Myocyte (in vitro differentiated cells): ENCODE measurements at places on chromosomes 3 and 15.

- no peak for DNase-seq
Observed at GRCh38 chr3:37126856-37127255, 47.5 kb downstream of the LRRFIP2 start.

DNA sequence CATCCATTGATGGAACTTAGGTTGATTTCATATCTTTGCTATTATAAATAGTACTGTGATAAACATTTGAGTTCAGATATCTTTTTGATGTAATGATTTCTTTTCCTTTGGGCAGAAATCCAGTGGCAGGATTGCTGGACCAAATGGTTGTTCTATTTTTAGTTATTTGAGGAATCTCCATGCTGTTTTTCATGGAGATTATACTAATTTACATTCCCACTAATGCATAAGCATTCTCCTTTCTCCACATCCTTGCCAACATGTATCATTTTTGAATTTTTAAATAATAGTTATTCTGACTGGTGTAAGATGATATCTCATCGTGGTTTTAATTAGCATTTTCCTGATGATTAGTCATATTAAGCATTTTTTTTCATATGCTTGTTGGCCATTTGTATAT, 144.0 kb upstream of the SUCLG2 start:
- DNase-seq = no peak

DNA sequence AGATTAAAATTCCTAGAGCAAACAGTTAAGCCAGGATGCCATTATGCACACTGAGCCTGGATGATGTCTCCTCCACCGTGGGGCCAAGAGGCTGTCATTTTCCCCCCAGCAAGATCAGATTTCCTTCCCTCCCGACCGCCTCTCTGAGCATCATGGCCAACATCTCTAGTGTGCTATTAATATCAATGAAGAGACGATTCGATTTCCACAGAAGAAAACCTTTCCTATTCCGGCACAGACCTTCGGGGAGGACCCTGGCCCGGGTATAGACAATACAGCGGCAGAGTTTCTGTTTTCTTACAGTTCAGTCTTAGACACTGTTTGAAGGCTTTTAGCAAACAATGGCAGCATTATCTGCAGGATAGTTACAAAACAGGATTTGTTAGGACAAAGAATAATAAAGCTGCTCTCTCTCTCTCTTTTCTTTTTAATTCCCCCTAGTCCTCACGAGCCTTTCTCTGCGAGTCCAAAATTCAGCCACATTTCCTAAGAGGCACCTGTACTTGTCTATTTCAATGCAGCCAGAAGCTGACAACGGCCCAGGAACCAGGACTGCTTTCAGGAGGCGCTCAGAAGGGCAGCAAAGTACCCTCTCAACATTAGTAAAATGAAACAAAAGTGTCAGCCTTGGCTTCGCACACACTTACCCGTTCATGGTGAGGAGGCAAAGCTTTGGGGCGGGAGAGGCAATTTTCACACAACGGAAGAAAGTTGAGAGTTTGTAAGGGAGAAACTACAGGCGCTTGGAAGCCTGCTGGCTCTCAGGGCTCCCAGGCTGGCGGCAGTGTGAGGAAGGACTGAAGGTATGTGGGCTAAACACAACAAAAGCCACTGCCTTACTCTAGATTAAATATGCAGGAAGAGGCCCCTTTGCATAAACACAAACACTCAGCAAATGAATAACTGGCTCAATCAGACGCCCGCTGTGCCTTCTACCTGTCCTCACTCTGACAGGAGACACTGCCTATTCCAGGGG, 278.0 kb downstream of the FOXP1 start:
- DNase-seq = peak; percentile 48

GRCh38 chr3:13881536-13882410, 1.9 kb upstream of the WNT7A start:
- no peak for DNase-seq

DNA sequence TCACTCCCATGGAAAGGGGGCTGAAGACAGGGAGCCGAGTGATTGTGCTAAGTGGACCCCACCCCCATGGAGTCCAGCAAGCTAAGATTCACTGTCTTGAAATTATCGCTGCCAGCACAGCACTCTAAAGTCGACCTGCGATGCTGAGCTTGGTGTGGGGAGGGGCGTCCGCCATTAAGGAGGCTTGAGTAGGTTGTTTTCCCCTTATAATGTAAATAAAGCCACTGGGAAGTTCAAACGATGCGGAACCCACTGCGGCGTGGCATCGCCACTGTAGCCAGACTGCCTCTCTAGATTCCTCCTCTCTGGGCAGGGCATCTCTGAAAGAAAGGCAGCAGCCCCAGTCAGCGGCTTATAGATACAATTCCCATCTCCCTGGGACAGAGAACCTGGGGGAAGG, 10.9 kb upstream of the SRGAP3 start:
- DNase-seq = no peak

DNA sequence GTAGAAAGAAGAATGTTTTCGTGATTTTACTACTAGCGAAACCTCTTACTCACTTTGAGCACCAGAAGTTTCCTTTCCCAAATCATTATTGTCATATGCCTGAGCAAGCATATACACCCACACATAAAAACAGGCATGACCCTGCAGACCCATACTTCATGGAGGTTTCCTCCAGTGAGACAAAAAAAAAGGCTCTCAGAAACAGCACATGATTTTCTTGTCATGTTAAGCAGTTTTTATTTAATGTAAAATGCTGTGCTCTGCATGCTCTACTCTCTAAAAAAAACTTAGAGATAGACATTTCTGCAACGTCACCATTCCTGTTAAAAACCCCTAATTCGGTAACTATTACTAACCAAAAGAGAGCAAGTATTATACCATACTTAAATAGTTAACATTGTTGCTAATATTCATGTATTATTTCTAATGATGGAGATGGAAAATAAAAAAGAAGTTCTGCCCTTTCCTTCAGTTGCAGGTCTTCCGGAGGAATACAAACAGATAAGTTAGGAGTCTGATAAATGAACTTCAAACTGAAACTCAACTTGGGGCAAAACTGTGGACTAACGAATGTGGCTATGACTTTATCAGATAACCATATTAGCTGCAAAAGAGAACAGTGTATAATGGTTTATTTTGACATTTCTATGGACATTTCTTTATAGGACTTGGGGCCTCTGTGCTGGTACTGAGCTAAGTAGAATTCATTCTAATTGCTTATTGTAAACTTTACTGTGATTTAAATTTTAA, 15.9 kb downstream of the CD200R1 start:
- no peak for DNase-seq

GRCh38 chr3:194705761-194706160, 20.1 kb downstream of the FAM43A start:
- DNase-seq = no peak

- no peak for DNase-seq
Observed at GRCh38 chr15:39582977-39583595, 2.2 kb downstream of the THBS1 start.

DNA sequence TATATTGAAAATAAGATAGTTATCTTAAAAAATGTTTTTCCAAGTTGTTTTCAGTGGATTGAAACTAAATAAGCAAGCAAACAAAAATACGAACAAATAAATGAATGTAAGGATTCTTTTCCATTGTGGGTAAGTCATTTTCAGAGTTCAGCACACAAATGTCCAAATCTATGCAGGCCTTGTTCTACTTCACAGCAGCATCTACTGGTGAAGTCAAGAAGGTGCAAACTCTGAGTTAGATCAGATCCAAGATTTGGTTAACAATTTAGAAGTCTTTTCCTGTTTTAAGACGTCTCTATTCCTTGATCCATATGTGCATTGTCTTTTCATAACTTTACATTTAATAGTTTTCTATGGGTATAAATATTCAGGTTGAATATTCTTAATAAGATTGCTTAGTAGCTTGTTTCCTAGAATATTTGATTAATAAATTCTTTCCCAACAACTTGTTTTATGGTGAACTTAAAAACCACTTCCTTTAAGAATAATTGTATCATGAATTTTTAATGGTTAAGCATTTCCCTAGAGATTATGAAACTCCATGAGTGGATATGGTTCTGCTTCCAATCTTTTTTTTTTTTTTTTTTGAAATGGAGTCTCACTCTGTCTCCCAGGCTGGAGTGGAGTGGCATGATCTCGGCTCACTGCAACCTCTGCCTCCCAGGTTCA, 10.5 kb downstream of the PTX3 start:
- DNase-seq = peak; percentile 59

GRCh38 chr15:75232826-75233503, 25.2 kb upstream of the GOLGA6C start:
- no peak for DNase-seq

- no peak for DNase-seq
Observed at GRCh38 chr3:151707216-151707615, 26.5 kb upstream of the AADACL2 start.

DNA sequence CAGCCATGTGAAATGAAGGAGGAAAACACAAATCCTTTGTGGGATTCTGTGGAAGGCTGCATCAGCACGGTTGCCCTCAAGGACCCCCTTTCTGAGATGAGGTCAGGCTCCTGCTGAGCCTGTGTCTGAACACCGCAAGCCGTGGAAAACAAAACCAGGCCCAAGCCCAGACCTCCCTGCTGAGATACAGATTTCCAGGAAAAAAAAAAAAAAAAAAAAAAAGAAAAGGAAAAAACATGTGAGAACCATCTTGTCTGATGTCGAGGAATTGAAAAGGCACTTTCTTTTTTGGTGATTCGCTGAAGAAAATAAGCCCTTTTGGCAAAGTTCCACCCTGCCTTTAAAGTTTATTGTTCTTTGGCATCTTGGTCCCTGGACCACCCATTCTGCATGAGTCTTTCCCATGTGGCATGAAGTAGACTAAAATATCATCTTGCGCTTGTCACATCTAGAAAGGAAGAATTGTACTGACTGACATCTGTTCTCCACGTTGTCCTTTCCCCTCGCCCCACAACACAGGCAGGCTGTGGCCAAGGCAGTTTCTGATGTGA, 117.6 kb downstream of the CHST2 start:
- DNase-seq = no peak

- DNase-seq = no peak
Observed at GRCh38 chr3:72520690-72521308, 327.4 kb downstream of the SHQ1 start.

- DNase-seq = no peak
Observed at GRCh38 chr3:17833786-17834559, 91.5 kb upstream of the TBC1D5 start.

DNA sequence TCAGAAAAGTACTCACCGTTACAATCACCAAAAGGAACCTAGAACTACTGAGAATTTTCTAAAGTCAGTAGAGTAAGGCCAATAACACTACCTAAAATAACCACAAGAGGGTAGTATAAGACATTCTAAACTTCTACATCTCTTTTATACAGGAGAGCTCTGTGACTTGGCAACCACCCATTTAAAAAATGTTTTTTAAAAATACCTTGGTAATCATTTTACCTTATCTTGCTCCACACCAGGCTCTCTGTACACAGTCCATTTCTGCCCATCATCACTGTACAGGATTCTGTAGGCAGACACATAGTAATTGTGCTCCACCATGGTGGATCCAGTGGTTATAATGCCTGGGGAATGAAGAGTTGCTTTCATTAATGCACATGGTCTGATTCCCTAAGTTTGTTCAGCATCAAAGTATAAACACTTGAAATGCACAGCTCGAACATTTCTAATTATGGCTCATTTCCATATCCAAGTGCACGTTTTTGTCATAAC, 54.5 kb downstream of the ST3GAL6 start:
- DNase-seq = peak; percentile 68

DNA sequence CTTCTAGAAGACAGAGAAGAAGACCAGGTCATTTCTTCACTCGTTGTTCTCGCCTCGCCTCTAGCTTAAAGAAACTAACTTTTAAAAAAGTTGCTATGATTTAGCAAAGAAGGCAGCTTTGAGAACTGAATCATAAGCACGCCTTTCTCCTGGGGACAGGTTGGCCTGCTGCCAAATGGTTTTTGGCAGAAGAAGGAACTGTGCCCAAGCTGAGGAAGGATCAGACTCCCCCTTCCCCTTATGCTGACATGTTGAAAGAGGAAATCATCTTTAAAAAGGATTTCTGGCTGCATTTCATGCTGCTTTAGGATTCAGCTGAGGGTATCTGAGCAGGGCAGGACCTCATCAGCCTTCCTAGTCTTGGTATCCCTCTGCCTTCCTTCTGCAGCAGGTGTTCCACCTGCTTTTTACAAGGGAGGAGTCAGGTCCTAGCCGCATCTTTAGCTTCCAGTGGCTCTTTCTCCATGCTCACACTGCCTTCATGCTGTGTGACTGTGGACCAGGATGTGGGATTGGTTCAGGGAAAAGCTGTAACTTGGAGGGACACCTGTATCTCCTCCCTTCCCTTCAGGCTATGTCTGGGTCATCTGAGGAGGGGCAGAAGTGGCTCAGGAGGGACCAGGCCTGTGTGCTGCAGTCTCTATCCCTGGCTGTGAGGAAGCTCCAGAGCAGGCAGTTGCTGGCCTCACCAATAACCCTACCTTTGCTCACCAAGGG, 34.1 kb upstream of the HACD2 start:
- peak; percentile 74 for DNase-seq

DNA sequence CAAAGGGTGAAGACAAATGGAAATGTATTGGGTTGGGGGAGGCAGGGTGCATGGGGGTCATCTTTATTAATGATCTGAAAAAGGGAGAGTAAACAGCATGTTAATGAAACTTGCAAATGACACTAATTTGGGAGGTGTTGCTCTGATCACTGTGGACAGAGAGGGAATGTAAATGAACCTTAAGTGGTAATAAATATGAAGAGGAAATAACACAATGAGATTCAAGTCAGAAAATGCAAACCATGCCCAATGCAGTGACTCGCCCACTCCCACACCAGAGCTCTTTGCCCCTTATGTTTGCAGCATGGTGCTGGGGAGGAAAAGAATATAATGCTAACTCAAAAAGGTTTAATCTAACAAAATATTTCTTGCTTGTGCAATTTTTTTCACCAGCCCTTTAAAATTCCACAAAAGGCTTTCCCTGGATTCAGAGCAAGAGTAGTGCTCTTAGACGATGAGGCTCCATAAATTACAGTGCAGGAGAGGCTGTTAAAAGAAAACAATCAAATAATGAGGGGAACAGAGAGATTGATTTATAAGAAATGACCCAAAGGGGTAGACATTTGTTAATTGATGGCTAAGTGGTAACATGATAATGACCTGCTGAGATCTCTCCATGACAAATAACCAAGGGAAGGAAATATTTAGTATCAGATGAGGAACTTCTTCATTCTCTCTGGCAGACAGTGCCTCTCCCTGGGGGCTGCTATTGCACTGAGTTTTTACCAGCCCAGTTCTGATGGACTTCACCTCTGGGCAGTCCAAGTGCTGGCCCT, 210.0 kb upstream of the PPP2R3A start:
- no peak for DNase-seq

- no peak for DNase-seq
Observed at GRCh38 chr15:57568299-57568698, 23.4 kb upstream of the MYZAP start.

- no peak for DNase-seq
Observed at GRCh38 chr15:93060336-93061248, 28.4 kb downstream of the RGMA start.
